ENCODE measurements at places on chromosomes 2 and 18.

- DNase-seq, result no peak
These were observed 100.7 kb downstream of the DGKD start for GRCh38 chr2:233455006-233455405.

GRCh38 chr2:177164584-177165052 lies 48.0 kb upstream of the HNRNPA3 start:
- peak; percentile 77 for DNase-seq

DNA sequence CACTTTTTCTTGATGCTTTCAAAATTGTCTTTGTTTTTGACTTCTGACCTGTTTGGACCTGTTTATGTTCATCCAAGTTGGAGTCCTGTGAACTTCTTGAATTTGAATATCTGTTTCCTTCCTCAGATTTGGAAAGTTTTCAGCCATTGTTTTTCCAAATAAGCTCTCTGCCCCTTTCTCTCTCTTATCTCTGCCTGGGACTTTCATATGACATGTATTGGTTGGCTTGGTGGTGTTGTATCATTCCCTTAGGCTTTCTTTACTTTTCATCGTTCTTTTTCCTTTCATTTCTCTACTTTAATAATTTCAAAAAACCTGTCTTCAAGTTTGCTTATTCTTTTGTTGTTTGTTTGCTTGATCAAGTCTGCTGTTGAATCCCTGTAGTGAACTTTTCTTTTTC lies 60.1 kb upstream of the LDLRAD4 start:
- DNase-seq, result no peak

GRCh38 chr2:118202707-118203303 lies 114.5 kb downstream of the INSIG2 start:
- DNase-seq, result peak; percentile 48

- no peak for DNase-seq
These were observed 74.1 kb downstream of the CTIF start for GRCh38 chr18:48612917-48613316.

- DNase-seq, result no peak
These were observed 2.0 kb downstream of the TMEM169 start for GRCh38 chr2:216083464-216084281.

DNA sequence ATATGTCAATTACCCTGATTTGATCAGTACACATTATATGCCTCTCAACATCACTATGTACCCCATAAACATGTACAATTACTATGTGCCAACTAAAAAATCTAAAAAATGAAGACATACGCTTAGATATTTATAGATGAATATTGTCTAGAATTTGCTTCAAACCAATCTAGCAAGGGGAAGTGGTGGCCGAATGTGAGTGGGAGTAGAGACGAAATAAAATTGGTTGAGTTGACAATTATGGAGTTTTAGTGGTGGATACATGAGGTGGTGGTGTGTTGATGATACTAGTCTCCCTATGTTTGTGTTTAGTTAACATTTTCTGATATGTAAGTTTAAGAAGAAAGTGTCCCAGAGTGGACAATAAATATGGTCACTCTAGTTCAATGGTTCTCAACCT lies 49.0 kb downstream of the SDC1 start:
- DNase-seq, result no peak

GRCh38 chr18:23053776-23054457 lies 81.4 kb upstream of the CABLES1 start:
- DNase-seq, result no peak

DNA sequence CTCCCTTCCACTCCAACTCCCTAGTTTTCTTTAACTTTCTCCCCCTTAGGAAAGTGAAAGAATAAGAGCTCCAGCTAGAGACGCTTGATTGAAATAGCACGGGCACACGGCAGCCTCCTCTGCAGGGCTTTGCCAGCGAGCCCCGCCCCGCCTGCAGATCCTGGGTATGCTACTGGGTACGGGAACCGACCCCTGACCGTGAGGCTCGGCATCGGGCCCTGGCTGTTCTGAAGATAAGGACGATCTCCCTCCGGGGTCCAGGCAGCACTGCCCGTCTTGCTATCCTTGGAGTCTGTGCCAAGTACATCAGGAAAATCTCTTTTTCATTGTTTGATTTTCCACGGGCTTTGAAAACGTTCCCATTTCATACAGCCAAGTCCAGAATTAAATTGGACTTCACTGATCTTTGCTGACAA lies 284.5 kb downstream of the MTX2 start:
- peak; percentile 45 for DNase-seq

GRCh38 chr2:190867212-190867611 lies 13.4 kb upstream of the GLS start:
- no peak for DNase-seq

- DNase-seq, result peak; percentile 48
These were observed 89.2 kb upstream of the GLS start for GRCh38 chr2:190791347-190791975.

DNA sequence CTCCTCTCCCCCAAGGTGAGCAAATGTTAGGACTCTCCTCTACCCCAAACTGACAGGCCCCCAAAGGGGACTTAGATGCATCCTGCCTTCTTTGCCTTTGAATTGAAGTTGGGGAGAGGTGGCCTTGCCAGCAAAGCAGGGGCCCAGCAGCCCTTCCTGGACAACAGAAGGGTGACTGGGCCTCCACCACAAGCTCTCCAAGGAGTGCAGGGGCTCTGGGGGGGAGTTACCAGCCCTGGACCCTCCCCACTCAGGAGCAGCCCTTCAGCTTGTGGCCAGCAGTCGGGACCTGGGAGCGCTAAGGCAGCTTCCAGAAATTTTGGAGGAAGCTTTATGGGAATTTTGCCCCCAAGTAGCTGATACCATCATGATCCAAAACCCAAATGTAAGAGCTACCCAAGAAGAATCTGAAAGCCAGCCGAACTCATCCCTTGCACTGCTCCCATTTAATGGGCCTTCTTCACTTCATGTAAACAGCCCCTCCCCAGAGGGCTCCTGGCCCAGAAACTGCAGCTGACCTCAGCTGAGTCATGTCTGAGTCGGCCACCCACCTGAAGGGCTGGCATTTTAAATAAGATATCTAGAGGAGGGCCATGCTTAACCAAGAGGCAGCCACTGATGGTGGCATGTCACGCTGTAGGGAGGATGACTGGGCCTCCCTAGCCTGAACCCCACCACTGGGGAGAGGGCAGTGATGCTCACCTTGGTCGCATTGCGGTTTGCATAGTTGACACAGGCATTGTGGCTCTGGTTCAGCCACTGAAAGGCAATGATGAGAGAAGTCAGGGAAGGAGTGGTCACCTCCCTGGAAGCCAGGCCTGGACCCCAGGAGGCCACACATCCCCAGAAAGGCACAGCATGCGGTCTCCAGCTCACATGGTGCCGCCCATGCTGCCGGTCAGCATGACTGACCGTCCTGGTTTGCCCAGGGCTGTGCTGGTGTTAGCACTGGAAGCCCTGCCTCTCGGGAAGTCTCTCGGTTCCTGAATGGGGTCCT lies 71.5 kb downstream of the SFXN5 start:
- no peak for DNase-seq

- DNase-seq, result no peak
These were observed 277.6 kb downstream of the ZNF804A start for GRCh38 chr2:184875911-184876310.

GRCh38 chr18:72674710-72675109 lies 130.6 kb upstream of the CBLN2 start:
- DNase-seq, result no peak

DNA sequence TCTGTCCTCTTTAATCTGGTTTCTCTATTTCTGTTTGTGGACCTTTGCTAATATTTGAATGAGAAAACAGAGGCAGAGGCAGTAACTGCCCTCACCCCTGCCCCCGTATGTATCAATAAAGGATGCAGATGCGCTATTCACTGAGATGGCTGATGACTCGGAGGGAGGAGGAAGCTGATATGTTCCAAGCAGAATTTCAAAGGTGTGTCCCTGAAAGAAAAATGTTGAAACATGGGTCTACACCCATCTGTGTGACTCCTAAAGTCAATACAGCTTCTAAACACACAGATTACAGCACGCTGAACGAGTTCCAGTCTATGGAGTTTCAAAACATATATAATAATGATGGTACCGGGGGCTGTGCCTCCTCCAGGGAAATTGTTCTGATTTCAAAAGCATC lies 38.8 kb downstream of the EPHA4 start:
- no peak for DNase-seq

DNA sequence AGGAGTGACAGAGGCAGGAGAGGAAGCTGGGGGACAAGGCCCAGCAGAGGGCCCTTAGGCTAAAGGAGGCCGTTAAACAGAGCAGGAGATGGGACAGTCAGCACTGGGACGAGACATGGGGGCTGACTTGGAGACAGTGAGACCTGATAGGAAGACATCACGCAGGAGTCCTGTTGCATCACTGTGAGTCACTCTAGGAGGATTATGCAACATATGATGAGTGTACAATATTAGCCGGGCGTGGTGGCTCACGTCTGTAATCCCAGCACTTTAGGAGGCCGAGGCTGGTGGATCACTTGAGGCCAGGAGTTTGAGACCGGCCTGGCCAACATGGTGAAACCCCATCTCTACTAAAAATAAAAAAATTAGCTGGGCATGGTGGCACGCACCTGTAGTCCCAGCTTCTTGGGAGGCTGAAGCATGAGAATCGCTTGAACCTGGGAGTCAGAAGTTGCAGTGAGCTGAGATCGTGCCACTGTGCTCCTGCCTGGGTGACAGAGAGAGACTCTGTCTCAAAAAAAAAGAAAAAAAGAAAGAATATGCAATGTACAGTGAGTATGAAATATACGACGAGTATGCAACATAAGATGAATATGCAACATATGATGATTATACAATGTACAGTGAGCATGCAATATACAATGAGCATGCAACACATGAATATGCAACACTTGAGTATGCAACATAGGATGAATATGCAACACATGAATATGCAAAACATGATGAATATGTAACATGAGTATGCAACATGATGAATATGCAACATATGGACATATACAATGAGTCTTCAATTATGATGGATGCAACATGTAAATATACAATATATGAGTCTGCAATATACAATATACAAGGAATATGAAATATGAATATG lies 83.3 kb upstream of the ID2 start:
- no peak for DNase-seq

DNA sequence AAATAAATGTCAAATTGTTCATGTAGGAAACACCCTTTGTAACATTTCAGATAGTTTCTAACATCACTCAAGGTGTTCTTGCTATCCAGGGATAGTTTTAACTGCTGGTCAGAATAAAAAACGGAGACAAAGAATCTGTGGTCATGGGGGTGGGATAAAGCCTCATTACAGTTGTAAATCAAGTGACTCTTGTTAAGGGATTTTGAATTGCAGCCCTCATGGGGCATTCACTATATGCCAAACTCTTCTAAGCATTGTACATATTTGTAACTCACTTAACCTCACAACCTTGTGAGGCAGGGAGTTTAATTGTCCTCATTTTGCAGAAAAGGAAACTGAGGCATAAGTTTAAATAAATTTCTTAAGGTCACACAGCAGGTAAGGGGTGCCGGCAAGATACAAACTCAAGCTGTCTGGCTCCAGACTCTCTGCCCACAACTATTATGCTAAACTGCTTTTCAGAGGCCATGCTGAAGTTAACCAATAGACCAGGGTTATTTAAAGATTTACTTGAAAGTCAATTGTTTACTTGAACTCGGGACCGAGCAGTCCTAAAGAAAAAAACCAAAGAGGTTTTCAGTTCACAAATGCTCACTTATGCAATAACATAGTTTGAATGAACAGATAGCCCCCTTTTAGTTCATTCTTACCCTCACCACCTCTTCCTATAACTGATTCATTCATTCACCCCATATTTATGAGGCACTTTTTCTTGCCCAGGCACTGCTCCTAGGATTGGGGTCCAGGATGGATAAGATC lies 121.6 kb upstream of the FZD5 start:
- no peak for DNase-seq

DNA sequence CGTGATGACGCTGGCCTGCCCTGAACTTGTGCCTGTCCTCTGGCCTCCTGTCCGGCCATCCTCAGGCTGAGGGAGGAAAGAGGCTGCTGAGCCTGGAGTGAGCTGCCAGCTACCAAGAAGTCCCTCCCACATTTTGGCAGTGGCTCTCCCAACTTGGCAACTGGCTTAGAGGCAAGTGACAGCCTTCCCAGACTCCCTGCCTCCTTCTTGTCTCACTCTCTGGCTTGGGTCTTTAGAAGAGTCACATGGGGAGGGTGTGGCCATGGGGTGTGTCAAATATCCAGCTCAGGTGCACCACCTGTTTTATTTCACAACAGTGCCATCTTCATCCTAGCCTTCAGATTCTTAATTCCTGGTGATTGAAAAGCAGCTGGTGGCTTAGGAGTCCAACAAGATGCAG lies 222.9 kb downstream of the PRKCE start:
- no peak for DNase-seq

- no peak for DNase-seq
These were observed 91.0 kb downstream of the MCFD2 start for GRCh38 chr2:46824611-46825010.

- no peak for DNase-seq
These were observed at the start of gene TWIST2 for GRCh38 chr2:238847841-238848690. Gene TWIST2, plus strand, starts transcription at chr2:238848085. Its CDS starts 131 bp downstream, at chr2:238848216.

GRCh38 chr2:241932899-241933178 lies 63.3 kb downstream of the RTP5 start:
- DNase-seq, result no peak

DNA sequence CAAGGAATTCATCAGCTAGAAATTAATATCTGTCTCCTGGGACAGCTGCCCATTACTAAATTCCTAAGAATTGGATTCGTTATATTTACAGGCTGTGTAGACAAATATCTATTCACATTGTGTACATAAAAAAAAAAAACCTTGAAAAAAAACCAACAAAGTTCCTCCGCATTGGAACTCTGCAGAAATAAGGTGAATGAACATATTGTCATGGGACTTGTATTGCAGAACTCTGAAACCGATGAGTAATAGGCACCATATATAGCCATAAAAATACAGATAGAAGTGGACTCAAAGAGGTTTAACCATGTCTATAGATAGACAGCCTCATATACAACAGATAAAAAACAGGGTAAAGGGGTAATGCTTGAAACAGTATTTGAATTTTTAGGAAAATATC lies 909.9 kb upstream of the CHAC2 start:
- no peak for DNase-seq

DNA sequence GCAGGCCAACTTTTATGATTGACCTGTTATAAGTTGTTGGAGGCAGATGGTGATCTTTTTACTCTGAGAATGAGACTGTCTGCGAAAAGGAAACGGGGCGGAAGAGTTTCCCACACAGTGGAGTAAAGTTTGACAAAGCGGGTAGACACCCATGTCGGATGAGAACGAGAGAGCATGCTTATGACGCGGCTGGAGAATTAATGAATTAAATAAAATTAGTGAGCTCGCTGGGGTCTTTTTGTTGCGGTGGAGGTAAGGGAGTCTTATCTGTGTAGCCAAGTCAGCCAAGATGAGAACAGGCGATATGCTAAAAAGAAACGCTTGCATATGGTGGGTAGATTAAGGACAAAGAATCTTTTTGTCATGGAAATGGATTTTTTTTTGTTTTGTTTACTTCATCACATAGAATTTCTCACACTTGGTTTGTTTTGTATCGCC lies 1.8 kb downstream of the SALL3 start:
- DNase-seq, result no peak

GRCh38 chr2:172842511-172843265 lies 107.0 kb downstream of the RAPGEF4 start:
- DNase-seq, result no peak

Data from stimulated activated CD4-positive, alpha-beta T cell treated with anti-CD3 and anti-CD28 coated beads, Interleukin-4, amount 100 ng/mL, for 1 hour (primary cell).